IMR-90 (cell line): ENCODE measurements at places on chromosomes 6 and 20. TPM values are rescaled to one million over a fixed set of nuclear protein-coding genes. Genes with fewer than 3 reads are reported as not detected.

Gene CRISP3
- total RNA-seq = not detected in 2 replicates

Gene DST
- 452 and 544 TPM in 2 replicates for total RNA-seq

Gene DUSP15
- total RNA-seq = not detected in 2 replicates

Gene MYB
- 0.83 and 0.90 TPM in 2 replicates for total RNA-seq

Gene CTSA
- 19.0 and 30.3 TPM in 2 replicates for total RNA-seq

Gene RIMS1
- 3.3 and 3.8 TPM in 2 replicates for total RNA-seq

Gene RIPOR2
- total RNA-seq = 0.83 and 1.1 TPM in 2 replicates

Gene FOXQ1
- not detected in 2 replicates for total RNA-seq

Gene CCM2L
- total RNA-seq = not detected in 2 replicates

Gene COL12A1
- 452 and 502 TPM in 2 replicates for total RNA-seq

Gene CST5
- not detected in 2 replicates for total RNA-seq

Gene DLK2
- total RNA-seq = 0.90 and 1.1 TPM in 2 replicates

Gene MYLK2
- 0.18 and 0.28 TPM in 2 replicates for total RNA-seq

Gene SLC26A8
- not detected in 2 replicates for total RNA-seq

Gene TAPBP
- total RNA-seq = 12.5 and 13.1 TPM in 2 replicates

Gene SEMG1
- not detected in 2 replicates for total RNA-seq

Gene LY6G6F
- not detected in 2 replicates for total RNA-seq

Gene CST7
- total RNA-seq = not detected in 2 replicates

Gene HCRTR2
- total RNA-seq = under 0.01 TPM in 1 of 2 replicates, not detected in the other

Gene PXDC1
- 66.4 and 72.2 TPM in 2 replicates for total RNA-seq

Gene DSTN
- total RNA-seq = 221 and 383 TPM in 2 replicates

Gene TAP2
- 6.6 and 8.1 TPM in 2 replicates for total RNA-seq

Gene C20orf204
- 0.18 and 0.28 TPM in 2 replicates for total RNA-seq

Gene LZTS3
- 1.4 TPM in 2 replicates for total RNA-seq

Gene UBE3D
- total RNA-seq = 6.3 and 6.7 TPM in 2 replicates

Gene C6orf120
- total RNA-seq = 26.7 and 44.2 TPM in 2 replicates

Gene GABRR1
- not detected in 2 replicates for total RNA-seq

Gene PM20D2
- 6.5 and 11.4 TPM in 2 replicates for total RNA-seq

Gene BPHL
- total RNA-seq = 15.8 and 16.3 TPM in 2 replicates

Gene CCN2
- total RNA-seq = 148 and 211 TPM in 2 replicates

Gene KHDC1
- 1.6 and 1.7 TPM in 2 replicates for total RNA-seq

Gene METTL24
- total RNA-seq = not detected in 2 replicates

Gene PROKR2
- not detected in 2 replicates for total RNA-seq

Gene PRICKLE4
- not detected in 2 replicates for total RNA-seq

Gene TUBE1
- 8.6 and 10.0 TPM in 2 replicates for total RNA-seq

Gene TAAR9
- not detected in 2 replicates for total RNA-seq

Gene HLA-F
- total RNA-seq = not detected in 2 replicates

Gene ZNF311
- 0.28 and 0.36 TPM in 2 replicates for total RNA-seq

Gene SLPI
- not detected in 2 replicates for total RNA-seq

Gene SIRPB1
- 0.56 and 0.90 TPM in 2 replicates for total RNA-seq

Gene TRAPPC3L
- under 0.01 TPM in 1 of 2 replicates, not detected in the other for total RNA-seq

Gene ARMC12
- total RNA-seq = 0.18 and 0.28 TPM in 2 replicates

Gene PRIM2
- total RNA-seq = 37.5 and 50.5 TPM in 2 replicates

Gene MTFR2
- 0.72 and 1.9 TPM in 2 replicates for total RNA-seq

Gene PRKN
- 0.18 and 0.28 TPM in 2 replicates for total RNA-seq
